Astrocyte of the spinal cord (primary cell): ENCODE measurements at places on chromosomes 16 and 17.

DNA sequence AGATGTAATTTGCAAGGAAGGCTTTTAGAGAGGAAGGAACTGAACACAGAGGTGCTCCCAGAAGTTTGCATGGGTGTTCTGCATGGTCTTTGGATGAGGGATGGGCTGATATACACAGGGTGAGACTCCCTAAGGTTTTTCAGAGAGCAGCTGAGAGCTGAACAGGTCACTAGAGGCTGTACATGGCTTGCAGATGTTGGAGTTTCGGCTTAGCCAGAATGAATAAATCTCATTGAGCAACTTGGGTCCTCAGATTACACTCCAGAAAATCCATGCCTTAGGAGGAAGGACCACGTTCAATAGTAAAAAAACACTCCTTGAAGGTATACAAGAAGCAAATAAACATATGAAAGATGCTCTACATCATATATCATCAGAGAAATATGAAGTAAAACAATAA lies 7.5 kb upstream of the ITGB3 start:
- no peak for DNase-seq

- DNase-seq, result peak; percentile 95
Measured at GRCh38 chr17:8186787-8187516, 3.0 kb downstream of the BORCS6 start.

DNA sequence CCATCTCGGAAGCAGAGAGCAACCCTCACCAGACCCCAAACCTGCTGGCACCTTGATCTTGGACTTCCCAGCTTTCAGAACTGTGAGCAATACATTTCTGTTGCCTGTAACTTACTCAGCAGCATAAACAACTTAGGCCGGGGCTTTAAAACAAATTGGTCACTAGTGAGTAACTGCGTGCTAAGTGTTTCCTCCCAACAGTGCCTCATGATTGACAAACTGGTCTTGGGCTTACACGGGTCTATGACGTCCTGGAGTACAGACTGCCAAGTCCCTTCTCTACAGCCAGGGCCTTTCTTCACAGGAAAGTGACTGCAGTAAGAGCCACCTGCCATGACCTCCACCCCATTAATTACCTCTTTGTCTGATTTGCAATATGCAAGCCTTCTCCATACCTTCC lies 136.7 kb downstream of the XYLT1 start:
- peak; percentile 66 for DNase-seq

GRCh38 chr17:38881600-38882191 lies 11.8 kb downstream of the LASP1 start:
- peak; percentile 75 for DNase-seq

DNA sequence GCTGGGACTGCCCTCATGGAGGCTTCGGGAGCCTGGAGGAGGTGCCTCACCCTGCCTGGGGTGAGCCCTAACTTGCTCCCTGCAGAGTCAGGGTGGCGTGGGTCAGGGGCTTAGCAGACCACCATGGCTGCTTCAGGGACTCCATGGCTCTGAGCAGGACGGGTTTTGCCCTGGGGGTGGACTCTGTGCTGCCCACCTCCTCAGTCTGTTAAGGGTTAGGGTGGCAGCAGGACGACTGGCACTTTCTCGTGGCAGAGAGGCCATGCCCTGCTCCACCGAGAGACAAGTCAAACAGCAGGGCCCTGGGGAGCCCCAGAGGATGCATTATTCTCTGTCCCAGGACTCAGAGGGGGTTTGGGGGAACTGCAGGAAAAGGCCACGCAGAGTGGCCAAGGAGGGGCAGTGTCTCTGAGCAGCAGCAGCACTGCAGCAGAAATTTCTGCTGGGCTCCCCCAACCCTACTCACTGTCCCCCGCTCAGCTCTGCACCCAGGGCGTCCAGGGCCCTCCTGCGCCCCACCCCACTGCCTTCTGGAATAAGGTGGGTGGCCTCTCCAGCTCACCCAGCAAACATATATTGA lies 1.8 kb upstream of the PRSS22 start:
- no peak for DNase-seq

GRCh38 chr17:31068291-31068690 lies 26.5 kb upstream of the NF1 start:
- DNase-seq, result no peak

- peak; percentile 81 for DNase-seq
Measured at GRCh38 chr17:75364078-75364477, 41.4 kb downstream of the GRB2 start.

DNA sequence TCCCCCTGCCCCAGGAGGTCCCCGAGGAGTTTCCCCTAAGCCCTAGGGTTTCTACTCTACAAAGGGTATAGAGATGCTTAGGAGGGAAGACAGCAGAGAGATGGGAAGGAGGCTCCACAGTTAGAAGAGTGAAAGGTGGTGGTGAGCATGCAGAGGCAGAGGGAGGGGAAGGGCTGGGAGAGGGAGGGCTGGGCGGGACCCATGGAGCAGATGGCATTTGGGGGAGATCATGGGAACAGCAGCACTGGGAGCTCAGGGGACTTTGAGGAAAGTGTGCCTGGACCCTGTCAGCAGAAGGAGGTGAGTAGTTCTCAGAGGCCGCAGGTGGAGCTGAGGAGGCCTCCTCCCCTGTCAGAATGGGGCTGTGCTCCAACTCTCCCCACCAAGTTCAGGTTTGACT lies 650 bp upstream of the OTOP3 start:
- no peak for DNase-seq

DNA sequence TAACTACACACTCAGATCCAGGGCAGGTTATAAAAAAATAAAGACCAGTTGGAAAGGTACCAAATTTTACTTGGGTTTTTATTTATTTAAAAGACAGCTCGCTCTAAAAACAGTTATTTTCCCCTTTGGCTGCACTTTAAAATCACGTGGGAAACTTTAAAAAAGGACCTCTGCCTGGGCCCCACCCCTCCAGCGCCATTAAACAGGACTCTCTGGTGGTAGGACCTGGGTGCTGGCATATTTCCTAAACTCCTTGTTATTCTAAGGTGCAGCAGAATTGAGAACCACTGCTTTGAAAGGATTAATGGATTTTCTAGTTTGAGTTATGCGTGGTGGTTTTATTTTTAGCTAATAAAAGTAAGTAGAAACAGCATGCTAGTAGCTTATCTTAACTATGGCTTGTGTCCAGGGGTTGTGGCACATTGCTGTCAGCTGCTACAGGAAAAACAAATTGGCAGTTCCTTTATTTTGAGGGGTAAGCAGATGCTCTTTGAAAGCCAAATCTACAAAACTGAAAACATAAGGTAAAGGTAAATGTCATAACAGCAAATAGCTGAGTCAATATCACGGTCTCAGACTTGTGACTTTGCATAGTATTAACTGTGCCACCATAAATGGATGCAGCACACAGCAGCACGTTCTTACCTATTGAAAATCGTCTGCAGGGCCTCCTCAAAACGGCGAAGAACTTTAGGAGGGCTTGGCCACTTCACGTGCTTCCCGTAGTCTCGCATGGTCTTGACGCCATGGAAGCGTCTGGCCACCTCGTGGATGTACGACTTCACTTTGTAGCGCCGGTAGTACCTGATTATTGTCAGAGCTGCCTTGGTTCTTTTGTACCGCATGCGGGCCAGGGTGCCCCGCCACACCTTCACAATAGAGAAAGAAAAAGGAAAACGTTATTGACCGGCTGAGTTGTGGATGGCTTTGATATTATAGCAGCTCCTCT lies 172.0 kb downstream of the CDK5R1 start:
- DNase-seq, result no peak

DNA sequence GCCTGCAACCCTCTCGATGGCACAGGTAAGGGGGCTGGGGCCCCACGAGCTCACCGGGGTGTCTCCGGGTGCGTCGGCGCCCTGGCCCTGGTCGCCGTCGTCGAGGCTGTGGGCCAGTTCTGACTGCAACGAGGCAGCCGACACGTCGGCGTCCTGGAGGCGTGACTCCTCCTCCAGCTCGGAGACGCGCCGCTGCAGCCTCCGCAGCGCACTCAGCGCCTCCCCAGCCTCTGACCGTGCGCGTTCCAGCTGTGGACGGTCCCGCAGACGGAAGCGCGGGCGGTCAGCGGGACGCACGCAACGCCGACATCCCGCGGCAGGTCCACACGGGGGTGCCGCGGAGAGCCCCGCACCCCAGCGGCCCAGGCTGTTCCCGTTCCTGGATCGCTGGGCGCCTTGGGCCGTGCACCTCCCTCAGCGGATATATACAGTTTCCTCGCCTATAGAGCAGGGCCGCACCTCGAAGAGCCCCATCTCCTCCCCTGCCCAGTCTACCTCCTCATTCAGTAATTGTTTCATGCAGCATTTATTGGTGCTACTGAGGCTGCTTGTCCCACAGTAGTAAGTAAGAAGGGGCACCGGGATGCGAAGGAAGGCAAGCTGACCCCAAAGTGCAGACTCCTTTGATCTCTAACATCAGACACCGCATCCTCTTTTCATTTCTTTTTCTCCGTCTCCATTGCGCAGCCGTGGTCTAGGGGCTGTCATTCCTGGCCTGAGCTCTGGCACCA lies 5.8 kb downstream of the THOC6 start:
- DNase-seq, result no peak

- DNase-seq, result no peak
Measured at GRCh38 chr17:13746404-13746803, 144.7 kb upstream of the HS3ST3A1 start.

GRCh38 chr16:73037845-73038570 lies 9.9 kb downstream of the ZFHX3 start:
- no peak for DNase-seq

DNA sequence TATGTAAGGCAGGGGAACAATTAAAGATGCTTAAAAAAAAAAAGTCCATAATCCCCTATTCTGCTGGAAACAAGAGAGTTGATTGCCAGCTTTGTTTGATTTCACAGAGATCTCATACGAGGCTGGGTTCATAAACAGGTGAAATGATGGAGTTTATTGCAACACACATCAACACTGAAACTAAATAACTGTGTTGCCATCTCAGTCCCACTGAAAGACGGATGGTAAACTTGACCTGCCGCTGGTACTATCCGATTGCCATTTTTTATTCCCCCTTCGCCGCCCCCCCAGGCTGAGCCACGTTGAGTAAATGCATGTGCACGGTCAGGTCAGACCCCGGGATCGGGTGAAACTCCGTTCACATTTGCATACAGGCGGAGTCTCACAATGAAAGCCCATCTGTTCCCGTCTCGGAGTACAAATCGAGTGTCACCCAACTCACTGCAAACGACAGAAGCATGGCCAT lies 119.2 kb downstream of the SKAP1 start:
- DNase-seq, result no peak

DNA sequence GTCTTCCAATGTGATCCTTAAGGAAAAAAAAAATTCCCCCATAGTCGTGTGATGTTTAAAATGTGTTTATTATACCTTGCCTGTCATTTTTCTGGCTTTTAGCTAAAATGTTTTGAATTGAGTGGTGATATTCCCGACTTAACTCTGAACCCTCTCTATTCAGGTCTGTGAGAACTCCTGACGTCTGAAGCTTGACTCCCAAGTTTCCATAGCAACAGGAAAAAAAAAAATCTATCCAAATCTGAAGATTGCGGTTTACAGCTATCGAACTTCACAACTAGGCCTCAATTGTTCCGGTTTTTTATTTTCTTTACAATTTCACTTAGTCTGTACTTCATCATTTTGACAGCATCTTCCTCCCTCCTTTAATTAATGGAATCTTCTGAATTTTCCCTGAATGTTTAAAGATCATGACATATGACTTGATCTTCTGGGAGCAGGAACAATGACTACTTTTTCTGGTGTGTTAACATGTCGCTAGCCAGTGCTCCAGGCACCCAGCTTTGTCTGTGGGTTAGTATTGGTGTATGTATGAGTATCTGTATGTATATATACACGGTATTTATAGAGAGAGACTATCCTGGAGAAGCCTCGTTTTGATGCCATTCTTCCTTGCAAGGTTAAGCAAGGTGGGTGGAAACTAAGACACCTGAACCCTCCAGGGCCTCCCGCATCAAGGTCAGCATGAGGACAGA lies 12.8 kb upstream of the HSBP1 start:
- DNase-seq, result no peak

DNA sequence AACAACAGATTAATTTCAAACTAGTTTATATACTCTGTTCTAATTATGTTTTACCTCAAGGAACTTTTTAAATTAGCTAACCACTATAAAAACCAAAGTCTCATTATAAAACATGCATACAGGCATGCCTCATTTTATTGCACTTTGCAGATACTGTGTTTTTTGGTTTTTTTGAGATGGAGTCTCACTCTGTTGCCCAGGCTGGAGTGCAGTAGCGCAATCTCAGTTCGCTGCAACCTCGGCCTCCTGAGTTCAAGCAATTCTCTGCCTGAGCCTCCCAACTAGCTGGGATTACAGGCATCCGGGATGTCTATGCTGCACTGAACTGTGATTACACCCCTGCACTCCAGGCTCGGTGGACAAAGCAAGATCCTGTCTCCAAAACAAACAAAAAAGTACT lies 8.8 kb upstream of the JPT1 start:
- DNase-seq, result no peak

DNA sequence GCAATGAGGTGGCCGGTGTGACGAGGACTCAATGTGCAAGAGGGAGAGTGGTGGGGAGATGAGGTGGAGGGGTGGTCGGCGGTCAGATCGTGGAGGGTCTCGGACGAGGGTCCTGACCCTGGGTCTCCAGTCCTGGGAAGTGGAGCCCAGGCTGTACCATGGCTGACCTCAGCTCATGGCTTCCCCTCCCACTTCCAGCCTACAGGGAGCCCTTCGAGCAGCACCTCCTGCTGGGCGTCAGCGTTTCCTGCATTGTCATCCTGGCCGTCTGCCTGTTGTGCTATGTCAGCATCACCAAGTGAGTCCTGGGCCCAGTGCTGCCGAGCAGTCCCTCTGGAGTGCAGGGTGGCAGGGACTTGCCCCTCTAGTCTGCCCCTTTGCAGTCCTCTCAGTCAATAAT lies 41.8 kb downstream of the IL4R start:
- DNase-seq, result no peak

DNA sequence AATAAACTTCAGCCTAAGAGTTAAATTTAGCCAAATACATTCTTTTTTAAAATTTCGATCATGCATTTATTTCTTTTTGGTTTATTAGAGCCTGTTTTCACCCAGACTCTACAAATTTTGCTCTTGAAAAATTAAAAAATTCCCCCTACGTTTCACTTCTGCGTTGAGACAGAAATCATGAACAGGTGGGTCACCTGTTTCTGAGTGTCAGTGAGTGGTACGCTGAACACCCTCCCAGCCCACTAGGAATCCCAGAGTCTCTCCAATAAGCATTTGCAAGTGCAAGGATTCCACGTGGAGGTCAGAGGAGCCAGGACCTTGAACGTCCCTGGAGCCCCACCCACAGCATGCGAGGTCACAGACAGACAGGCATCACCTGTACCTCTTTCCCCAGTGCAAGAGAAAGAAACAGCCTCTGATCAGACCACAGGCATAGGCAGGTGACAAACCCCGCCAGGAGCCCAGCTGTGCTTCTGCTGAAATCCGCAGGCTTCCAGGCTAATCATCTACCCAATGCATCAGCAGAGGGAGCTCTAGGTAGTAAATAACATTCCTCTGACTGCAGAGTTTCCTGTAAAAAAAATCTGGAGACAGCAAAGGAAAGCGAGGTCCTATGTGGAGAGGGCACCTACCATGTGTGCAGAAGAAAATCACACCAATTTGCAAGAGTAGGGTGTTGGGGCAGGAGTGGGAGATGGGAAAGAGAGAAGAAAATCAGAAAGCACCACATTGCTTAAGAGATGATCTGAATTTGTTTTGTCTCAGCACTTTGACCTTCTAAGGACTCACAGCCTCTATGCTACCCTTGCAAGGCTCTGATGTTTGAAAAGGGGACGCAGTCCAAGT lies 5.9 kb upstream of the XYLT1 start:
- DNase-seq, result peak; percentile 71
